Activated B cell treated with CpG ODN at 0.5 μM for 24 hours (primary cell): ENCODE measurements at places on chromosomes 13 and 19.

GRCh38 chr19:10718205-10719196 is 622 bp downstream of the DNM2 start:
- peak; percentile 60 for DNase-seq

- DNase-seq: no peak
These were observed 200.5 kb downstream of the POU4F1 start for GRCh38 chr13:78402708-78403400.

- DNase-seq: no peak
These were observed 1255.6 kb downstream of the DIAPH3 start for GRCh38 chr13:58908019-58908679.

DNA sequence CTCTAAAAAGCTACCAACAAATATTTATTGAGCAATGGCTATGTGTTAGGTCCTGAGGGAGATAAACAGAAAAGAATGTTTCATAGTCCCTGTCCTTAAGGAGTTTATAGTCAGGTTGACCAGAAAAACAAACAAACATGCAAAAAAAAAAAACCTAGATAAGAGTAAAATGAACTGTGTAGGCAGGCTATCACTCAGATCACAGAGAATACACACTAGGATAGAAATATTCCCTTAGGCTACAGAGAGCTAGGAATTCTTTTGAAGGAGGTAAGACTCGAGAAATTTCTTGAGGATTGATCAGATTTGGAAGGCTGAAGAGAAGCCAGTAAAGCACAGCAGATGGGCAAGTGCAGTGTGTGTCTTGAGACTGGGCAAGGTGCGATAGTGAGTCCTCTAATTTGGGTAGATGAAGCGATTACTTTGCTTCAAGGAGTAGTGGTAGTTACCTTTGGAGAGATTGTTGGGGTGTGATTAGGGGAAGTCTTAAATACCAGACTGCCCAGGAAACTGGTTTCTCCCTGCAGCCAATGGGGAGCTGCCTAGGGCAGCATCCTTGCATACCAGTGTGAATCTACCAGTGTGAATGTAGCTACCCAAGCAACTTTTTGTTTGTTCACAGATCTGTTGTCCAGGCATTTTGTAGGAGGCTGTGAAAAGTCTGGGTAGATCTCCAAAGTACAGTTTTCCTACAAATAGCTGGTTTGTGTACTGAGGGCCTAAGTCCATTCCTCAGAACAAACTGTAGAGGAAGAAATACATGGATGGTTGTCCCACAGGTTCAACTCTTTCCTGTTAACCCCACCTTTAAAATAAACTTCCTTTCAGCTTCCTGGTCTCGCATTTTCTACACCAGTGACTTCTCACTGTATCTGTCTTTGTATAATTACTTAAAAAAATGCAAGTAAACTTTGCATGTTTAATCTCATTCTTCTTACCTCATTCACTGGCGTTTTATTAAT is 314.1 kb downstream of the KLF5 start:
- DNase-seq: no peak

- no peak for DNase-seq
These were observed 16.2 kb upstream of the TNFRSF19 start for GRCh38 chr13:23554000-23554399.

GRCh38 chr19:45645631-45646344 is 6.6 kb upstream of the EML2 start:
- peak; percentile 64 for DNase-seq

DNA sequence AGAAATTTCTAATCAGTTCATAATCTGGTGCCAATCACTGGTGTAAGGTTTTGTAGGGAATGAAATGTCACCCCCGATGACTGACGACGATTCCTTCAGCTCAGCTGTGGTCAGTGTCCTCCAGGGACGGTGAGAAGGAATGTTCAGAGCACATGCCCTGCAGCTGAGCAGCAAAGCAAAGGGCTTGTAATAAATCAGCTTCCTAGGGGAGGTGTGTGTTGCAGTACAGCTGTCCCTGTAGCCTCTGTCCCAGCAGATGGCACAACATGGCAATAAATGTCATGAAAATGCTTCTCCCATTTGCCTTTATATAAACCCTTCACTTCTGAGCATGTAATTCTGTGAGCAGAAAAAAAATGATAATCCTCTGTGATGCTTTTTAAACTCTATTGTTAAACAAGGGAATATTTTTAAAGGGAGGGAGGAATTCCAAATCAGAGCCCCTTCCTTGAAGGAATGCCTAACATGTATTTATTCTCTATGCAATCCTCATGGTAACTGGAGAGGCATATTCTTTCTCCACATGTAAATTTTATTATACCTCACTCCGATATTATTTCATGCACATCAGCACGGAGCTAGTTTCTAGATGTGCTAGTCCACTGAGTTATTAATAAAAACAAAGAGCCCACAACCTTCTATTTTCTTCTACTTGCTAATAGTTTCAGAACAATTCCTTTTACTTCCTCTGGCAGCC is 102.5 kb downstream of the FAM216B start:
- no peak for DNase-seq

GRCh38 chr13:99432609-99433542 is 68.4 kb upstream of the TM9SF2 start:
- DNase-seq: peak; percentile 72

GRCh38 chr13:23984546-23984945 is 87.2 kb upstream of the C1QTNF9B start:
- no peak for DNase-seq

- DNase-seq: no peak
These were observed 3.2 kb downstream of the NCLN start for GRCh38 chr19:3188627-3189596.

GRCh38 chr19:57803594-57804325 is 11.0 kb downstream of the ZNF552 start:
- DNase-seq: no peak

DNA sequence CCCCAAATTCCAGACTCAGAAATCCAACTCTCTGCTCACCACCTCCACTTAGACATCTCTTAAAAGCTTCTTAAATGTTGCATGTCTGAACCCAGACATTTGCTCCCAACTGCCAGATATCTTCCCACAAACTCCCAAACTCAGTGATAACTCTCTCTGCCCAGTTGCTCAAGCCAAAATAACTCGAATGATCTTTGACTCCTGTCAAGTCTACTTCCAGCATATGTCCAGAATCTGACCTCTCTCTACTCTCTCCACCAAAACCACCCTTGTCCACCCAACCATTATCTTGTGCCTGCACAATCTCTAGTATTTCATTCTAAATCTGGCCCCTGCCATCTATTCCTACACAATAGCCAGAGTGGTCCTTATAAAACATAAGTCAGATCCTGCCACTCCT is 99.3 kb downstream of the FGF14 start:
- no peak for DNase-seq

GRCh38 chr19:50465986-50466705 is 10.2 kb upstream of the EMC10 start:
- DNase-seq: no peak

DNA sequence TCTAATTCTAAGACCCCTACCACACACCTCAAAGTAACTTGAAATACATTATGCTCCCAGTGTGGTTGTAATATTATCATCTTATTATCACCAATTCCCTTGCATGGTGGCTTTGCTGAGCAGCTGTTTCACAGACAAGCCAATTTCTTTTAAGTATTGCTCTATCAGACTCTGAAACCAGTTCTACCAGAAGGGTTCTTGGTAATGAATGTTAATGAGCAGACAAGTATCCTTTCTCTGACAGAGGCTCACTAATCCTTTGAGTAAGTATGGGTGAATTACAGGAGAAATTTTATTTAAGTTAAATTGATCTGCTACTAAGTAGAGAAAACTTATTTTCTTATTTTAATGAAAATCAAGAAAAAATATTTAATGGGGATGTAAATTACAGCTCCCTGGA is 326.0 kb downstream of the GPC6 start:
- DNase-seq: no peak

- peak; percentile 78 for DNase-seq
These were observed at the start of gene TRIP10 for GRCh38 chr19:6739390-6739882. Gene TRIP10, plus strand, starts transcription at chr19:6739680. Its CDS starts 82 bp downstream, at chr19:6739762.

DNA sequence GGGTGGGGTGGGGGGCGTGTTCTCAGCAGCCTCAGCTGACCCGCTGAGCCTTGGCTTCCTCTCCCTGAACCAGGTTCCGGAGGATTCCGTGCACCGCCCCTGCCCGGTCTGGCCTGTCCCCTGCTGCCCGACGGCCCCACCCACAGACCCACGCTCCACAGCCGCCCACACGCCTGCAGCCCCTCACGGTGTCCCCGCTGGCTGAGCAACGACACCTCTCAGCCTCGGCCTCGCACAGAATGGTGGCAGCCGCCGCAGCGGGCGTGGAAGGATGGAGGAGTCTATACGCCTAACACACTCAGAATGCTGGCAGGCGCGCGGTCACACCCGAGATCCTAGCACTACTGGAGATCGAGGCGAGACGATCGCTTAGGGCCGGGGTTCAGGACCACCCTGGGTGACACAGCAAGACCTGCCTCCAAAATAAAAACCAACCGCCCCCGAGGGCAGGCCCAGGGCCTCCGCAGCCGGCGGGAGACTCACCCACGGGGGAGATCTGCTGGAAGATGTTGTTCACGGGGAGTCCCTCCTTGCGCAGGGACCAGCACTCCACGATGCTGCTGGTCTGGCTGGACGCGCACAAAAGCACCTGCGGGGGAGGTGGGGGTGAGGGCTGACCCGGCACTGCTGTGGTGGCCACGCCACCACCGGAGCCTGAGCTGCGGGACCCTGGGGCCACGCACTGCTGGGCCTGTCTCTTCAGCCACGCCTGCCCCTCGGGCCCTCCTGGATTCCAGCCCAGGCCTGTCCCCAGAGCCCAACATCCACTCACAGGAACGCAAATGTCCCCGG is 8.4 kb downstream of the MED16 start:
- DNase-seq: no peak

DNA sequence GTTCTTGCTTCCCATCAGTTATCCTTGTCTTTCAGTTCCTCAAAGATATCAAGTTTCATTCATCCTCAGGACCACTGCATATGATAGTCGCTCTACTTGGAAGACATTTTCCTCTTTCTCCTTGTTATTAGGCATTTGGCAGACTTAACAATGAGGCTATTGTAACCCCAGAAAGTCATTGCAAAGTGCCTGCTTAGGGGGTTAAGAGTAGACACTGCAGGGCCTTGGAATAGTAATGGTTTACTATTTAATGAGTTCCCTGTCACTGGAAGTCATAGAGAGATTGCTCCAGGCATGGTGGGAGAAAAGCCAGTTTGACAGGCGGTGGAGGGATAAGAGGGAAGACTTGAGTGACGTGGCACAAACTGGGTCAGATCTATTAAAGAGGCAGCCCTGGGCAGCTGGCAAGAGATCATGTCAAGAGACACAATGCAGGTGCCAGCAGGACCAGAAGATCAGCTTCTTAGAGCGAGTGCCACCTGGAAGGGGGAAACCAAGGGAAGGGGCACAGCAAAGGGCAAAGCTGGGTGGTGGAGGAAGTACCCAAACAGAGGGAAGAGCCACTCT is 16.8 kb upstream of the CPB2 start:
- no peak for DNase-seq

DNA sequence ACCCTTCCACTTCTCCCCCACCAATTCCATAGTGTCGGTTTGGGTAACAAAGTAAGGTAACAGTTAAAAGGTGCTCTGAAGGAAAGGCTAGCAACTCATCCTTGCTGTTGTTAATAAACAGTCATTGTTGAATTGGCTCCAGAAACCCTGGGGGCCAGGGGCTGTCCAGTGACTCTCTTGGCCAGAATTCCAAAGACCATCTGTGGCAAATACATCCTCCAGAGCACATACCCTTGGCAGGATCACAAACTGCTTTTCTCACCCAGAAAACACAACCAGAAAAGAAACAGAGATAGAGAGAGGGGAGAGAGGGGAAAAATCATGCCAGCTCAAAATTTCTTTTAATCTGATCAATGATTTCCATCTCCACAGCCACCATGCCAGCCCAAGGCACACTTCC is 22.1 kb downstream of the CACNA1A start:
- no peak for DNase-seq

GRCh38 chr13:75704927-75705288 is 68.8 kb downstream of the LMO7 start:
- no peak for DNase-seq

- peak; percentile 71 for DNase-seq
These were observed at the start of gene ATP1A3 for GRCh38 chr19:41993612-41994483. Gene ATP1A3, minus strand, starts transcription at chr19:41994230. Its CDS starts 154 bp downstream, at chr19:41994076.

DNA sequence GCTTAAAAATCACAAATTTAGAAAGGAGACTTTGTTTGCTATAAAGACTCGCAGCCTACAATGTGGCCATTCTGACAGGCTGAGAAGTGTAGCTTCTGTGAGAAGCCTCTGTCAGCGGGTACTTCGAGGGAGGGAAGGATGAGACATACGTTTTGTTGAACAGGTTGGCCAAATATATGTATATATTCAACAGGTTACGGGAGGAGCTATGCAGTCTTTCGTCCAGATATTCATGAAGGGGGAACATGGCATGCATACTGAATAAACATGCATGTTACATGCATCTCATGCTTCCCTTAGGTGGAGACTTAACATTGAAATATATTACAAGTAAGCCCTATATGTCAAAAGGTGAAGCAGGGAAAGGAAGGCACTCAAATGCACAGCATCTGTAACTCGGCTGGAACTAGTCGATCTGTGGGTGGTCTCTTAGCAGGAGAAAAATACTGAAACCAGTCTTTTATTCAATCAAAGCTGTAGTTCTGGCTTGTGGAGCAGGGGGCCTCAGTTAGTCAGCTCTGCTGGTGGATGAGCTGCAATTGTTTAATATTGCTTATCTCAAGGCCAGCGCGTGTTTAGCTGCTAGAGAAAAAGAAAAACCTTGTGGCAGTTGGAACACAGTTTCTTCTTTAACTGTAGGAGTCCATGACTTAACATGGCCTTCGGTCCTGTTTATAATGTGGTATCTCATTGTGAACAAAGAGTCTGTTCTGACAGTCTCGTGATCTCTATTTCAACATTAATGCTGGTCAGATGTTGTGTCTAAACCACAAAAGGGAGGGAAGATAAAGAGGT is 94.3 kb downstream of the FAM216B start:
- DNase-seq: no peak

DNA sequence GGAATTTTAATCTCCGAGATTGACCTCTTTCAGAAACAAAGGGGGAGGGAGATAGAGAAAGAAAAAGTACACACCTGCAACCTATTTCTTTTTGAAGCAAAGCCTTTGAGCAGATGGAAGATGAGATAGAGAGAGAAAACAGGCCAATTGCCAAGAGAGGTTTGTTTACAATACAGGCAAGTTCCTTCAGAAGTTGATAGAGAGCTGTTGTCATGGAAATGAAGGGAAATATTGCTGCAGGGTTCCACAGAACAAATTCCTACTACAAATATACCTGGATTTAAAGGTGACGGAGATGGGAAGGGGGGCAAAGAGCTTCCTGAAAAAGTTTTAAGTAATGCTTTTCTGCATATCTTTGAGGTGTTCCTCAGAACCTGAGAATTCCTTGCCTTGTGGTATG is 388.4 kb downstream of the NDFIP2 start:
- DNase-seq: no peak
